HT-29 (cell line): ENCODE measurements at places on chromosomes 7 and 10.

- DNase-seq: no peak
These were observed 17.9 kb downstream of the ZNF488 start for GRCh38 chr10:47366181-47366631.

DNA sequence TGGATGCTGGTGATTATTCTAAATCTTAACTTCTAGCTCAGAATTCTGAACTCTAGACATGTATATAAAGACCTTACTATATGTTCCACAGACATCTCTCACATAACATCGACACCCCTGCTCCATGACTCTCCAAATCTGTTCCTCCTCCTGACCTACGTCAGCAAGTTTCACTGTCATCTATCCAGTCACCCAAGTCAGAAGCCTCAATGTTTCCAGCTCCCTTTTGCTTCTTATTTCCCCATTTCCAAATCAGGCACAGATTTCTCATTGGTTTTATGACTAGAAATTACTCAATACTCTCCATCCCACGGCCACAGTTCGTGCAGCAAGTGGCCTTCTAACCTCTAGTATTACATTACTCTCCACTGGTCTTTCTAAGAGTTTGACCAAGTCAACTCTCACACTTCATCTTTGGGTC lies 28.5 kb downstream of the EPC1 start:
- no peak for DNase-seq

DNA sequence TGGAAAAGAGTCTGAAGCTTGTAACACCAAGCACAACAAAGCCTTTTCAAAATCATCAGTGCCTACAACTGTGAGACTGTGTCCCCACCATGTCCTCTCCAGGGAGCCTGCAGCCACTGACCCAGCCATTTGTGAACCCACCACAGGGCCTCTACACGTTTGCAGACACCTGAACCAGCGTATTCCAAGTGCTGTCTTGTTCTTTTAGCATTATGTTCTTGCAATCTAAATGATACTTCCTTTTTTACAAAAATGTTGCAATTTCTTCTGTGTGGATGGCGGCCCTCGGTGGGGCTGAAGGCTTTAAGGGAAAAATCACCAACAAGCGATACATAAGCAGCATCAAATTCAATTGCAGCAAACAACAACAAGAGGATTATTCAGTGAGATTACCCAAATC lies 403.2 kb upstream of the MGMT start:
- no peak for DNase-seq

- no peak for DNase-seq
These were observed 5.1 kb downstream of the EVX1 start for GRCh38 chr7:27247452-27248426.

DNA sequence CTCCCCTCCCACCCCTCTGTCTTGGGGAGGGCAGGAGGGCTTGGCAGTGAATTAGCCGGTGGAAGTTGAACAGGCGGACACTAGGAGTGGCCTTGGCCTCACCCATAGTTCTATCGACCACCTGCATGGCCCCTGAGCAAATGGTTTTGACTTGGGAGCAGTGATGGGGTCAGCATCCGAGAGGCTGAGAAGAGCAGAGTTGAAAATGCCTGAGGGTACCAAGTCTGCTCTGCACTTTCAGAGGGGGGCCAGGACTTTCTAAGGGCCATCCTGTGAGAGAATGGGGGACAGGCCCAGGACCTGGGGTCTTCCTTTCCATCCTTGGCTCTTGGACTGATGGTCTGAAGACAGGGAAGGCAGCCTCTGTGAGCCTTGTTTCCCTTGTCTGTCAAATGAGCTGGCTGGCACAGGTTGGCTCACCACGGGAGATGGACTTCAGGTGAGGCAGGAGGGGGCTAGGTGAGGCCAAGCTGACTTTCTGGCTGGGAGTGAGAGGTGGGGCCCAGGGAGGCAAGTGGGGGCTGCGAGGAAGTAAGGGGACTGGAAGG lies 29.4 kb downstream of the CDH23 start:
- DNase-seq: no peak
